ENCODE measurements at places on chromosomes 7 and 10. TPM values are rescaled to one million over a fixed set of nuclear protein-coding genes. Genes with fewer than 3 reads are reported as not detected.

GRCh38 chr7:144384071-144384470 is 19.4 kb downstream of the NOBOX start:
- H3K27me3 ChIP-seq: no peaks in the 10 kb centered on the region
- DNase-seq: no peak
- no peak overlapping the region for H3K4me3 ChIP-seq
- no peak overlapping the region for H3K27ac ChIP-seq

- DNase-seq: no peak
- H3K4me1 ChIP-seq: peaks cover 55% of the 10 kb centered on the region
- H3K27ac ChIP-seq: no peak overlapping the region
Observed at GRCh38 chr10:124077208-124077993, 16.0 kb downstream of the CHST15 start.

DNA sequence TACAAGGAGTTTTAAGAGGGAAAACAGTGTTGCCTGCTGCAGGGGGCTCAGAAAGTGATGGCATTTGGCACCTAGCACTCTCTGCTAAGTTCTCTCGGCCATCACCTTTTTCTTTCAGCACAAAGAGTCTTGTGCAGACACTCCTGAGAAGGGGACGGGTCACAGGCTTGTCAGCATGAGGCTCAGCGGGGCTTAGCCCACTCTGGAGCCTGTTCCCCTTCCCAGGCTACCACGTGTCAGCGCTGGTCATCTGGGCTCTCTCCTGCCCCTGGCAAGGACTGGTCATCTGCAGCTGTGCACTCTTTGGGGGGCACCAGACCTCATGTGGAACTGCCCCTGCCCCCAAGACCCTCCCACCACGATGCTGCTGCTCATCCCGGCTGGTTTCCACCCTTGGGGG is 152.1 kb upstream of the MKI67 start:
- peaks cover 14% of the 10 kb centered on the region for H3K27me3 ChIP-seq
- no peaks in the 10 kb centered on the region for H3K36me3 ChIP-seq
- no peaks in the 10 kb centered on the region for H3K4me1 ChIP-seq
- H3K27ac ChIP-seq: no peak overlapping the region

DNA sequence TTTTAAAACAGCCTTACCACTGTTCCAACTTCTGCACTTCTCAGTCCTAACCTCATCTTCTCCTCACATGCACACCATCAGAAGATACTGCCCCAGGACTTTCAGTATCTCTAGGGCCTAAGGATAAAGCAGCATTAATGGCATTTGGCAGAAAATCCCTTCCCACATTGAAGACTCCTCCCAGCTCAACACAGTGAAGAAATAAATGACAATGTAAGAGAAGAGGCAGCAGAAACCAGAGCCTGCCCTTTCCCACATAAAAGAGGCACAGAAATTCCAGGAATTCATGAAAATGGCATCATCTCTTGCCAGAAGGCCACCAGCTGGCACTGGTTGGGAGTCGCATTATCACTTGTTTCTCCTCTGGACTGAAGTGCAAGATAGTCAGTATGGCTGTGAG is 3.7 kb downstream of the GCC1 start:
- peaks cover 27% of the 10 kb centered on the region for H3K4me1 ChIP-seq
- no peak for DNase-seq
- H3K36me3 ChIP-seq: peaks cover 6% of the 10 kb centered on the region
- no peak overlapping the region for H3K27ac ChIP-seq

Gene TMEM178B
- 22.1 TPM for total RNA-seq

Gene PPP1R17
- total RNA-seq: 1.2 TPM

Gene DENND11
- 33.7 TPM for total RNA-seq

Data from neural crest cell (in vitro differentiated cells).